ENCODE measurements at places on chromosomes 2 and 18.

- H3K36me3 ChIP-seq, result no peaks in the 10 kb centered on the region
- no peak overlapping the region for H3K27ac ChIP-seq
- H3K4me1 ChIP-seq, result no peaks in the 10 kb centered on the region
- H3K27me3 ChIP-seq, result peaks cover 9% of the 10 kb centered on the region
- H3K4me3 ChIP-seq, result no peak overlapping the region
- no peak for DNase-seq
These were observed 28.2 kb upstream of the SOCS6 start for GRCh38 chr18:70260683-70261082.

DNA sequence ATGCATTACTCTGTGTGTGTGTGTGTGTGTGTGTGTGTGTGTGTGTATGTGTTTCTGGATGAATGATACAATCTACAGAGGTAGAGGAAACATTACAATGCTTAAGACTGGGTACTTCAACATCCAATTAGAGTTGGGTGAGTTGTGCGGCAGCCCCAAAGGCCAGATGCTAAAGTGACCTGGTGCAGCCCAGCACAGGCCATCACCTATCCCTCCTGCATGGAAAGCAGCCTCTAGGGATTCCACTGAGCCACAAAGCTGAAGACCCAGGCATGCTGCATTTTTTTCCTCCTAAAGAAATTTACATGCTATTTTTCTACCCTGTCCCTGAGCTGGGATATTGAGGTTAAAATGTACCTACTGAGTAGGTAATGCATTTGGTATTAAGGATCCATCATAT, 79.1 kb upstream of the ETAA1 start:
- no peak for DNase-seq
- H3K27me3 ChIP-seq, result peaks cover 12% of the 10 kb centered on the region
- no peak overlapping the region for H3K4me3 ChIP-seq
- no peak overlapping the region for H3K27ac ChIP-seq
- no peaks in the 10 kb centered on the region for H3K36me3 ChIP-seq

- peaks cover under 1% of the 10 kb centered on the region for H3K27me3 ChIP-seq
- H3K4me3 ChIP-seq, result no peak overlapping the region
- peak; percentile 29 for DNase-seq
- H3K27ac ChIP-seq, result no peak overlapping the region
- H3K4me1 ChIP-seq, result peaks cover 2% of the 10 kb centered on the region
These were observed 23.6 kb upstream of the SLC9A4 start for GRCh38 chr2:102449370-102449974.

DNA sequence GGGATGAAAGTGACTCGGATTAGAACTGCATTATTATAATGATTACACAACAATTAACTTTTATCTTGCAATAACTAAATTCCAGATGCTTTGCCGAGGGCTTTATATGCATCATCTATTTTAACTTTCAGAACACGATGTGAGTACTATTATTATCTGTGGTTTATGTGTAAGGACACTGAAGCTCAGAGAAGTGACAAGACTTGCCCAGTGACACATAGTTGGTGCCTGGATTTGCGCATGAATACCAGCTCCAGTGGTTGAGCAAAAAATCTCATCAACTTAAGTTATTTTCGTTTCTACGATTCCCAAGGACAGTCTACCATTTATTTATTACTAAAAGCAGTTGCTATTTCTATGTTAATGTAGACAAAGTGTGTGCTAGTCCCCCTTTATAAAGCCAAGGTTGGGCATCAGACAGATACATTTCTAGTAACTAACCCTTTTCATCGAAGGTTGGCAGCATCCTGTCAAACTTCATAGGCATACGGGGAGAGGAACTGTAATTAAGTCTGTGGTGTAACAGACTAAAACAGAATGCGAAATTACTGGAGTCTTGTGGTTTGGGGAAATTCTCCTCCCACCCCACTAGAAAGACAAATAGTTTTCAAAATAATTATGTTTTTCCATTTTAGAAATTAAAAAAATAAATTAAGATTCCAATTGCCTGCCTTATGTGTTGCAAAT, 73.2 kb upstream of the BOD1L2 start:
- H3K27me3 ChIP-seq, result peaks cover 30% of the 10 kb centered on the region
- peaks cover 5% of the 10 kb centered on the region for H3K4me1 ChIP-seq
- no peak overlapping the region for H3K27ac ChIP-seq
- no peak for DNase-seq

DNA sequence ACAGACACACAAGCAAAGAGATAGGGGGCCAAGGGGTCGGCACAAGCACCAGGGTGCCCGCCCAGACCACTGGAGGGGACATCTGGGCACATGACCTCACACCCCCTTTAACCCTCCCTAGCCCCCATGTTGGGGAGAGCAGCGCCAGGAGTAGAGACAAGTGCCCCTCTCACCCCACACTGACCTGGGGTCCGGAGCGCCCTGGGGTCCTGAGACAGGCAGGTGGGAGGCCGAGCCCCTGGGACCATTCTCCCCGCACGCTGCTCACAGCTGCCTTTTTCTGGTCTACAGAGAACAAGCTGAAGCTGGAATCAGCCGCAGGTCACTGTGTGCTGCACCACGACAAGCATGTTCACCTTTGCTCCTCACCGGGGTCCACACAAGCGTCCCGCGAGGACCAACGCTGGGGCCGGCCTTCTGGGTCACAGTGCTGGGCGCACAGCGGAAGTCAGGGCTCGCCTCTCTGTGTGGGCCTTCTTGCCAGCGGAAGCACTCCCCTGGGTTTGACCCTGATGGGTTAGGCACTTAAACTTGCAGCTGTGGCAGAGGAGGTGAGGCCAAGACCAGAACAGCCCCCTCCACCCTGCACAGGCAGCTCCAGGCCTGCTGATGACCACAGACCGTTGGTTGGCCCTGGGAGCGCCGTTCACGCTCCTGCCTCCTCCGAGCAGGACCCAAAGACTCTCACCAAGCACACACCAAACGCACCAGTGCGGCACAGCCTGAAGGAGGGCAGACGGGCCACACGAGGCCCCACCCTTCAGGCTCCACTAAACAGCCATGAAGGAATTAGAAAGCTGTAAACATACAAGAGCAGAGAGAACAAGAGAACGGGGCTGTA, 275.3 kb downstream of the EIPR1 start:
- peaks cover 3% of the 10 kb centered on the region for H3K4me1 ChIP-seq
- H3K36me3 ChIP-seq, result peaks cover 5% of the 10 kb centered on the region
- no peak overlapping the region for H3K27ac ChIP-seq
- H3K27me3 ChIP-seq, result peaks cover 51% of the 10 kb centered on the region
- no peak overlapping the region for H3K4me3 ChIP-seq
- DNase-seq, result no peak

- DNase-seq, result no peak
- H3K4me3 ChIP-seq, result no peak overlapping the region
- H3K4me1 ChIP-seq, result peaks cover 24% of the 10 kb centered on the region
- H3K27ac ChIP-seq, result no peak overlapping the region
- H3K27me3 ChIP-seq, result no peaks in the 10 kb centered on the region
These were observed 53.0 kb downstream of the EPHA4 start for GRCh38 chr2:221518935-221519625.

DNA sequence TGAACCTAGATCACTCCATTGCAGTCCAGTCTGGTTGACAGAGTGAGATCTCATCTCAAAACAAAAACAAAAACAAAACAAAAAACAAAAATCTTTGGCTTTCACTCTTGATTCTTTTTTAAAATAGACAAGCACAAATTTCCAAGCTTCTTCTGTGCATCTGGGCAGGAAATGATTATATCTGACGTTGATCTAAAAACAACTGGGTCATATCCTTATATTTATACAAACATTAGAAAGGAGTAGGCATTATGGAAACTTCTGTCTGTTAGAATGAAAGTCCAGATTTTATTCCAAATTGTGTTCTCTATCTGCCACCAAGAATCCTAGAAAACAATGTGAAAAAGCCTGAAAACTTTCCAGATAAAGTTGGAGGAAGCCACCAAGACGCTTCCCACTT, 26.2 kb upstream of the PMAIP1 start:
- no peak for DNase-seq
- H3K27ac ChIP-seq, result no peak overlapping the region
- no peak overlapping the region for H3K4me3 ChIP-seq
- H3K4me1 ChIP-seq, result no peaks in the 10 kb centered on the region

GRCh38 chr2:129142465-129142864, 823.8 kb upstream of the HS6ST1 start:
- H3K4me3 ChIP-seq, result no peak overlapping the region
- H3K27me3 ChIP-seq, result no peaks in the 10 kb centered on the region
- no peaks in the 10 kb centered on the region for H3K36me3 ChIP-seq

DNA sequence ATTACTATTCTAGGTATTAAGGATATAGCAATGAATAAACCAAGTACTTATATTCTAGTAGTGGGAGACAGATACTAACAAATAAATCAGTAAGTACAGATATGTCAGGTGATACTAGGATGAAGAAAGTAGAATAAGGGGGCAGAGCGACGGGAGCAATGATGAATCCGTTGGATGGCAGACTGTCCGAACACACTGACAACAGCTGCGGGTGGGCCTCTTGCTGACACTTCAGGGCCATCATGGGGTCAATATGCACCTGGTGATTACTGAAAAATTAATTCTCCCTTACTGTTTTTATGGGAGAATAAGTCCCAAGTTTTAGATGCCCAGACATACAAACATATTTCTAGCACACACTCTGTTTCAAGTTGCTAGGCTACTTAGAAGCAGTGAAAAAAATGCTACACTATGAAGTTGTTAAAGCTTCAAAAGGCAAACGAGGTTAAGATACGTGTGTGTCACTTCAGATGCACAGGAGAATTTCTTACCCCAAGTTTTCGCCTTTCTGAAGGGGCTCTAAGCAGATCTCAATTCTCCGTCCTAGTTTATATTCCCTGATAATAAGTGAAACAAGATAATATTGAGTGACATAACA, 78.7 kb downstream of the USP40 start:
- H3K36me3 ChIP-seq, result peaks cover 4% of the 10 kb centered on the region
- no peak overlapping the region for H3K4me3 ChIP-seq
- H3K4me1 ChIP-seq, result peaks cover 3% of the 10 kb centered on the region
- DNase-seq, result no peak

DNA sequence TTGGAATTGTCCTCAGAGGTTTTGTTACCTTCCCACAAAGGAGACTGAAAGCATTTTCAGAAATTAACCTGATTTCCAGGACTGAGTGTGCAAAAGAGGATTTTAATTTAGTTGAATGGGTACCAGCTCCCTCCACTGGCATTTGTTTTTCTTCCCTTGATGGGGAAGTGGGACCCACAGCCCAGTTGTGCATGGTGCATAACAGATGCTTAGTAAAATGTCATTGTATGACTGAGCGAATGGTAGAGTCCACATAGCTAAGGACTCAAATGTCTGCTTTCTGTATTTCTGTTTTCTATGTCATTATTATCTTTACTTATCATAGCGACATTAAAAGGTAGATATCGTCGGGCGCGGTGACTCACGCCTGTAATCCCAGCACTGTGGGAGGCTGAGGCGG, 75.5 kb upstream of the RAPH1 start:
- DNase-seq, result no peak
- peaks cover 6% of the 10 kb centered on the region for H3K4me1 ChIP-seq
- no peak overlapping the region for H3K4me3 ChIP-seq
- H3K27me3 ChIP-seq, result no peaks in the 10 kb centered on the region

DNA sequence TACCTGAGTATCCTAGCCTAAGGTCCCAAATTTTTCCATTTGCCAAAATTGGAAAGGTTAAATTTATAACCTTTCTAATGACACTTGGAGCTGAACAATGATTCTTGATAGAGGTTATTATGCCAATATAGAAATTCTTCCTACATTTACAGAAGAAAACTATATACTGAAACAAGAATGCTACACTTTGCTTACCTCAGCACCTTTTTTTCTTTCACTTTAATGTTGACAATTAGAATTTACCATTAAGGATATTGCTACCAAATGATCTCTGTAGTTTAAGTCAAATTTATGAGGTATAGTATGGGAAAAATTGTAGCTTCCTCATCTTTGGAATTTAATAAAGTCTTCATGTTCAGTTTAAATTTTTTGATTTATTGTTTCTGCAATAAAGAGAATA, 577.0 kb downstream of the NR4A2 start:
- no peaks in the 10 kb centered on the region for H3K27me3 ChIP-seq
- no peaks in the 10 kb centered on the region for H3K4me1 ChIP-seq
- H3K4me3 ChIP-seq, result no peak overlapping the region
- no peaks in the 10 kb centered on the region for H3K36me3 ChIP-seq
- no peak for DNase-seq
- H3K27ac ChIP-seq, result no peak overlapping the region

DNA sequence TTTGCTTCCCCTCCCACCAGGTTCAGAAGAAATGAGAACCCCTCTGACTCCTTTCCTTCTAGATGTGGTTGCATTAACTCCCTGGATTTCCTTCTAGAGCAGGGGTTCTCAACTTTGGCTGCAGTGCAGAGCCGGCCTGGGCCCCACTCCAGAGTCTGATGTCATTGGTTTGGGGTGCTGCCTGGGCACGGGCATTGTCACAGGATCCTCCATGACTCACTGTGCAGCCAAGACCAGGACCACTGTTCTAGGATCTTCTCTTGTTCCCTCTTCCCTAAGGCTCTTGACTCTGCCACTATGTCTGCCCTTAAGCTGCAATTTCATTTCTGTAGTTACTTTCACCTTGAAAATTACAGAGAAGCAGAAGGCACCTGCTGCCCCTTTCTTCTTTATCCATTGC, 31.8 kb downstream of the TBC1D8 start:
- DNase-seq, result no peak
- H3K27me3 ChIP-seq, result peaks cover 34% of the 10 kb centered on the region
- no peaks in the 10 kb centered on the region for H3K36me3 ChIP-seq
- peaks cover 3% of the 10 kb centered on the region for H3K4me1 ChIP-seq

Data from T-helper 17 cell (primary cell).